ENCODE measurements at places on chromosomes 4 and X.

DNA sequence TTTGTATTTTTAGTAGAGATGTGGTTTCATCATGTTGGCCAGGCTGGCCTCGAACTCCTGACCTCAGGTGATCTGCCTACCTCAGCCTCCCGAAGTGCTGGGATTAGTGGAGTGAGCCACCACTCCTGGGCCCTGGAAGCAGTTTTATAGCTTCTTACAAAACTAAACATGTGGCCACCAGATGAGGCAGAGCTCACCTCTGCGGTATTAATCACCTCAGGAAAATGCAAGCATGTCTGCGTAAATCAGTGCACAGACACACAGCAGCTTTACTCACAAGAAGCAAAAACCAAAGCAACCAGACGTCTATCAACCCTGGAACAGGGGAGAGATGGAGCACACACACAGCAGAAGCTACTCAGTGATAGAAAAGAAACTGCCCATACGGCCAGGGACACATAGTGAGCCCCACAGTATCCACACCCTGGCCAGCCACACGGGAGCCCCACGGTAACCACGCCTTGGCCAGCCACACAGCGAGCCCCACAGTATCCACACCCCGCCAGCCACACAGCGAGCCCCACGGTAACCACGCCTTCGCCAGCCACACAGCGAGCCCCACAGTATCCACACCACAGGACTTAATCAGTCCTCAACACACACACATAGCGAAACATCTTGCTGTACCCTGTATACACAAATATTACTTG is 30.2 kb downstream of the PPP2R3B start:
- no peak for DNase-seq

DNA sequence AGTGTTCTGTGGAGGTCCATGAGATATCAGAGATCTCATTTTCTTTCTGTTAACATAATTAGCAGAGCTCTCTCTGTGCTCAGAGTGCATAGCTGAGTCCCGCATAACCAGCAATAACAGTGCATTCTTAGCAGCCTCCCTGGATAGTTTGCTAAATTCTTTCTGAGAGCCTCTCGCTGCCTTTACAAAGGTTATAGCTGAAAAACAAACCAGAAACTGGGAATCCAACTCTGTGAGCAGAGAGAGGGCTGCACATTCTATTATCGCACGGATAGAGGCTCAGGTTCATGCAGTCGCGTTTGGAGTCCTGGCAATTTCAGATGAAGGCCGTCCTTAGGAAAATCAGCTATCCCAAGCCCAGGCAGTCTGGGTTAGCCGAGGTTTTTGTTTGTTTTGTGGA is 1.2 kb downstream of the ENPP6 start:
- no peak for DNase-seq

DNA sequence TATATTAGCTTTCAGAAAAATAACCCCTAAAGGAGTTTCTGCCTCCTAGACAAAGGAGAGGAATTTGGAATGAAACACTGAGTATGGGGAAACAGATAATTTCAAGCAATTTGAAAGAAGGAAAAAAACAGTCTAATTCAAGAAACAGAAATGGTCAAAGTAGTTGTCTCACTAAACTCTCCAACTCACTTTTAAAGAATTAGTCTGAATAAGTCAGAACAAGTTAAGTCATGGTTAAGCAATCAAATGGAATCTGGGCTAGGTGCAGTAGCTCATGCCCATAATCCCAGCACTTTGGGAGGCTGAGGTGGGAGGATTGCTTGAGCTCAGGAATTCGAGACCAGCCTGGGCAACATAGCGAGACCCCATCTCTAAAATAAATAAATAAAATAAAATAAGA is 95.7 kb upstream of the GRIA3 start:
- DNase-seq = no peak

DNA sequence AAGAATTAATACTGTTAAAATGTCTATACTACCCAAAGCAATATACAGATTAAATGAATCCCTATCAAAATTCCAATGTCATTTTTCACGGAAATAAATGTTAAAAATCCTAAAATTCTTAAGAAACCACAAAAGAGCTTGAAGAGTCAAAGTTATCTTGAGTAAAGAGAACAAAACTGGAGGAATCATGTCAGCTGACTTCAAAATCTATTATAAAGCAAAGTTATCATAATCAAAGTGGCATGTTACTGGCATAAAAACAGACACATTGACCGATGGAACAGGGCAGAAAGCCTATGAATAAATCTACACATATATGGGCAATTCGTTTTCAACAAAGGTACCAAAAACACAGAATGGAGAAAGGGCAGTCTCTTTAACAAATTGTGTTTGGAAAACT is 579.0 kb downstream of the INPP4B start:
- no peak for DNase-seq

DNA sequence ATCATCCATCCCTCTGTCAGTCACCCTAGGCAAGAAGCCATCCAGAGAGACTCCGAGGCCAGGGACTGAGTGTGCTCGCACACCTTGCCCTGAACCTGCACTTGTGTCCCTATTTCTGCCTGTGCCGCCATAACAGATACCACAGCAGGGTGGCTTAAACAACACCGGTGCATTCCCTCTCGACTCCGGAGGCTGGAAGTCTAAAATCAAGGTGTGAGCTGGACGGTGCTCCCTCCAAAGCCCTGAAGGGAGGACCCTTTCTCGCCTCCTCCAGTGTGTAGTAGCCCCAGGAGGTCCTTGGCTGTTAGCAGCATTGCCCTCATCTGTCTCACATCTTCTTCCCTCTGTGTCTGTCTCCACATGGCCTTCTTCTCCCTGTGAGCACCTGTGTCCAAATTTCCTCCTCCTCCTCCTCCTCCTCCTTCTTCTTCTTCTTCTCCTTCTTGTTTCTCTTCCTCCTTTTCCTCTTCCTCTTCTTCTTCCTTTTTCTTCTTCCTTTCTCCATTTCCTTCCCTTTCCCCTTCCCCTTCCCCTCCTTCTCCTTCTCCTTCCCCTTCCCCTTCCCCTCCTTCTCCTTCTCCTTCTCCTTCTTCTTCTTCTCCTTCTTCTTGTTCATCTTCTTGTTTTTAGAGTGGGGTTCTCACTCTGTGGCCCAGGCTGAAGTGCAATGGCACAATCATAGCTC is 98.1 kb upstream of the ENPP6 start:
- DNase-seq = no peak

DNA sequence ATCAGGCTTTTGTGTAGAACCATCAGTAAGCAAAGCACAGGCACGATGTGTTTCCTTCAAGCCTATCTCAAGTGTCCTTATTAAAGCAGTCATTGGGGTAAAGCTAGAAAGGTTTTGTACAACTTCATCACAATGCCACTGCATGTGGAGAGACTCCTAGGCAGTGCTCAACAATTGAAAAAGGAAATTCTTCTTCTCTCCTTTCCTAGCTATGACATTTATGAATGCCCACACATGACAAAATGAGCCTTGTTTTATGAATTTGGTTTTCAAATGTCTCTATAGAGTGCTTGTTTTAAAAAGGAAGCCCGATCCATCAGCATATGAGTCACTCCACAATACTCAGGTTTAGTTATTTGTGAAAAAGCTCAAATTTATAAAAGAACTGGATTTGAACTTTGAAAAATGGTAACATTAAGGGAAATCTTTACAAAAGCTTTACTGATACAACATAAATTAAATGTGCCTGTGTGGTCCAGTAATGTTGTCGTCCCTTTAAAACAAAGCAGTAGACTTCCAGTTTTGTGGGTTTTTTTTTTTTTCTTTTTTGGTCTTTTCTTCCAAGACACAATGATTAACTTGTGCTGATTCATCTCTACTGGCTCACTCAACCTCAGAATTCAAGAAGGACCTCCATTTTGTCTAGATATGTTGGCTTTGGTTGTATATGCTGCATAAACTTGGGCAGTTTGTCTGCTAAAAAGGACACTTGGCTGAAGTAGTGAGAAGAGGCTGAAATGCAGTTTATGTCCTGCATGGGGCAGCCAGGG is 273.8 kb downstream of the GASK1B start:
- DNase-seq = no peak

GRCh38 chrX:150933945-150934350 is 35.5 kb upstream of the CD99L2 start:
- no peak for DNase-seq

Data from posterior cingulate gyrus (tissue), 11 donors.